ENCODE measurements at places on chromosomes 5 and 9. TPM values are rescaled to one million over a fixed set of nuclear protein-coding genes. Genes with fewer than 3 reads are reported as not detected.

Gene CD274
- total RNA-seq, result 3.4 TPM

Gene MEIKIN
- total RNA-seq, result not detected

Gene IFNA2
- not detected for total RNA-seq

Gene REEP2
- 2.7 TPM for total RNA-seq

Gene SLC22A4
- total RNA-seq, result 2.7 TPM

Gene KIF12
- total RNA-seq, result 13.6 TPM
